Fibroblast of the conjunctiva (primary cell): ENCODE measurements at places on chromosomes 5 and 9.

DNA sequence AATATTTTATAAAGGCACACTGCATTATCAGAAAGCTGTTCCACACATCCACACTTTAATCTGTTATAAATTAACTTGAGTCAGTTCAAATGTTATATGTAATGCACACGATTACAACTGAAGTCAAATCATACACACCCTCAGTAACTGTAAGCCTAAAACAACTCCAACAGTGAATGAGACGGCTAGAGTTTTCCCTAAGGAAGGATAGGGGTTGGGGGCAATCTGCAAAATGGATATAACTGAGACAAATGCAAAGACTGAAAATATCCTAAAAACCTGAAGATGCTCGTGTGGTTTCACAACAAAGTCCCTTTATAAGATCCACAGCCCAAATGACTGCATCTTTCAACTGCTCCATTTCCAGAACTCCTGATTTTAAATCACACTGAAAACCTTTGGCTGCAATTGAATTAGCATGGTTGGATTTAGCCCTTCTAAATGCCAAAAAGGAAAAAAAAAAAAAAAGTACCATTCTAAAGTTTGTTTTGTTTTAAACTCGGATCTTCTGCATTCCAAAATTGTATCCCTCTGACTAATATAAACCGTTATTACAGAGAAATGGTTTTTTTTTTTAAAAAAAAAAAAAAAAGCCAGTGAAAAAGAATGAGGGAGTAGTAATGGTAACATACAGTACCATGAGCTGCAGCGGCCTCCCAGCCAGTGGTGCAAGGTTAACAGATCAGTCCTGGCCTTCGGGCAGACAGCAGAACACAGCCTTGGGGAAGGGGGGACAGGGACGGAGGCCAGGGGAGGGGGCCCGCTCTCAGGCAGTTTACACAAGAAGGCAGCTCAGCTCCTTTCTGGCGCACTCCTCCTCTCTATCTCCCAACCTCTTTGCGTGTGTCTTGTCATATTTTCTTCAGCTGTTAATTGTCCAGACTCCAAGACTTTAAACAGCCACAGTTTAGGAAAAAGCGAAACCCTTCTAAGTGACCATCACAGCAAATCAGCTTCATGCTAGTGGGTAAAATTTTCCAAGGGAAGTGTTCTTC, 166.1 kb downstream of the BNC2 start:
- peak; percentile 72 for DNase-seq

DNA sequence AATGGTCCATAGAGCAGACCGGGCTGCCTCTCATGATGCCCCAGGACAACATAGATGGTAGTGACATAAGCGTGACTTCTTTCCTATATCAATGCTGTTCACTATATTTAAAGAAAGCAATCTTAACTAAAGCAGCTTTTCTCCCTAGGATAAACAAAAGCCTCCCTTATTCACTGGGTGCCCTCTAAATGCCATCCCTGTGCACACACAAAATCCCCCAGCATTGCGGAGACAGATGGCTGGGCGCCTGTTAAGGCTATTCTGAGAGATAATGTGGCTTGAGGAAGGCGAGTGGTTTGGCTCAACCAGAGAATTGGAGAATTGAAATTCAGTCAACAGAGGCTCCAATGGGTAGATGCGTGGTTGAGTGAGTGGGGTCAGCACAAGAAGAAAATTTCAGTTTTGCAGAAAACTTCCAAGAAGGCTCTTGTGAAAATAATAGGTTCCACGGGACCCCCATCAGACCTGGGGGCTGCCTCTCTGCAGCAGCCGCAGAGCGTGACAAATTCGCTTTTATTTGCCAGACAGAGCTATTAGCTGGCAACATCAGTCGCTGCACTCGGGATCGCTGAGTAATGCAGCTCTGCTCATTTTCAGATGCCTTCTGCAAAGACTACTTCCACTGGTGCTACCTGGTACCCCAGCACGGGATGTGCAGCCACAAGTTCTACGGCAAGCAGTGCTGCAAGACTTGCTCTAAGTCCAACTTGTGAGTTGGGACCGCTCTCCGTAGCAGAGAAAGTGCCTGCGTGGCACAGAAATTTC, 103.9 kb upstream of the ICE1 start:
- no peak for DNase-seq

DNA sequence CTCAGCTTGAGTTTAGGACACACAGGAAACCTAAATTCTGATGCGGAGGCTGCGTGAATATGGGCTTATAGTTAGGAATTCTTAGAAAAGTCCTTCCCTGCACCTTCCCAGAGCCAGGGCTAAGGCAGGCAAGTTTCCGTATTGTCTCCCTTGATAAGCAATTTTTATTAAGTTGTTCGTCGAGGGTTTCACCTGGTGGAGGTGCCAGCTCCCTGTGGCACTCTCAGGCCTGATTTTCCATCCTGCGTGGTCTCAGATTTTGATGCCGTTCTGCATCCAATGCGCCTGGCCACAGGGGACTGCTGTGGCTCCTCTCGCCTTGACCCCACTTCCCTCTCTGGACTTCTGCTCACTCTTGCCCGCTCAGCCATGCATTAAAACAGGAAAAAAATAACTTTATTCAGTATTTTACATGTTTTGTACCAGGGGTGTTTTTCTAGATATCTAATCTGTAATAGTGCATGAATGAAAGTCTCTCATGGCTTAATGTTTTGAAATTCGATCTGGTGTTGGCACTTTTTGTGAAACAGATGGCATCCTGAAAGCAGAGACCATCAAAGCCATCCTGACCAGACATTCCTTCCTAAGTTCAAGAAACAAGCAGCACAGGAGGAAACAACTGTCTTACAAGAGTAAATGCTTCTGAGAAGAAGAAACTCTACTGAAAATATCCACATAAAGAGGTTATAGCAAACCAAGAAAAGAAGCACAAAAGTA, 50.7 kb downstream of the TRIP13 start:
- DNase-seq = no peak

DNA sequence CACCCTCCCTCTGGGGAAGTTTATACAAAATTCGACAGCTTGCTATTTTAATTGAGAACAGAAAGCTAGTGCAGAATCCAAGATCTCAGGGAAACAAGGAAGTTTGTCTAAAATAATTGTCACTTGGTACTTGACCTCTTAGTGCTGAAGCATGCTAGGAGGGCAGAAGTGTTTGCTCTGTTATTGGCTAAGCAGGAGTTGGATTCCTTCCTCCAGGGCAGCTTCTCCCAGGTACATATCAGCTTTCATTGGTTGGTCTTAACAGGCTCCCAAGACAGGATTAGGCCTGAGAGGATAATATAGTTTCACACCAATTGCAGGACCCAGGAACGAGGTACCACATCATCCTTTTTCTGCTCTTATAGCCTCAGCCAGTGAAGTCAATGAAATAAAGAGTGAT, 432.8 kb downstream of the IRX1 start:
- no peak for DNase-seq

DNA sequence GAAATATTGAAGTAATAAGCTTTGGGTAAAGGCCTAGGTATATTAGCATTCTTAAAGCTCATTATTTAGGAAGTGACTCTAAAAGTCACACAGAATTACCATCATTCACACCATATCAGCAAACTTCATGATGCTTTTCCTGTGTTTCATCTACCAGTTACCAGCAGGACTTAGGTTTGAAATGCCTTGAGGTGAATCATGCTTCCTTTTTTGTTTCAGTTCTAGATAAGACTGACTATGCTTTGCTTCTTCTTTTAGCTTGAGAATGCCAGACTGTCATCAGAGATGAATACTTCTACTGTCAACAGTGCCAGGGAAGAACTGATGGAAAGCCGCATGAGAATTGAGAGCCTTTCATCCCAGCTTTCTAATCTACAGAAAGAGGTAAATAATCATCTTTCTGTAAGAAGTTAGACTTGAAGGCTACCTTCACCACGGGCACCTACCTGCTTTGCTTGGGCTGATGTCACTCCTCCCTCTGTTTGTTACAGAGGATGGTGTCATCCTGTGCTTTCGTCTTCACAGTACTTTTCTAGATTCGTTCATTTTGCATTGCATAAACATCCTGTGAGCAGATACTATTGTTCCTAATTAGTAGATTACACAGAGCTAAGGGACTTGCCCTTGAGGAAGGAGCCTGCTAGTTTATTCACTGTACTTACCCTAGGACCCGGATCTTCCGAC, 34.7 kb downstream of the LMNB1 start:
- DNase-seq = no peak

DNA sequence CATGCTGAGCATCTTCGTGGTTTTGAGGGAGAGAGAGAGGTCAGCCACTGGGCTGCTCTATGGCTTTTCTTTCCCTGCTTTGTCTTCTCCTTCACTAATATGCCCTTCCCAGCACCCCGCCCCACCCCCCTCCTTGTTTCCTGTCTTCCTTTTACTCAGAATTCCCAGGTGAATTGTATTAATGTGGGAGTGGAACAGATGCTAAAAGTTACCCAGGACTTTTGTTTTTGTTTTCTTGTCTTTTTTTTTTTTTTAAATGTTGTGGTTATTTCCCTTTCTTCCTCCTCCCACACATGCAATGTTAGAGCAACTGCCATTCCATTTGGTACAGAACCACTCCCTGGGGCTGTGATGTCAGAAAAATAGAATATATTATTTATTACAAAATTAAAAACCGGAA, 442.7 kb upstream of the CD180 start:
- DNase-seq = no peak

DNA sequence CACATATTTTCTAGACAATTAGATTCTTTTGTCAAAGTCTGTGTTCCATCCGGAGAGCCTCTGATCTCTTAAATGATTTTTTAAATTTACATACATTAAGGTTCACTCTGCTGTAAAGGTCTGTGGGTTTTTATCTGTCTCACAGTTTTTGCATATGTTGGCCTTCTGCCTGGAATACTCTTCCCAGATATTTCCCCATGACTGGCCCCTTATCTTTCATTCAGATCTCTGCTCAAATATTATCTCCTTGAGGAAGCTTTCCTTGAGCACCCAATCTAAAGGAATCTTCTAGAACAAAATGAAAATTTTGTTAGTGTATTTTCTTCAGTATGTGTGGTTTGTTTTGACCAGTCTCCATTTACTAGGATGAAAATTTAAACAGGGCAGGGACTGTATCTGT, 26.3 kb downstream of the FAF2 start:
- no peak for DNase-seq
